Renal cortex interstitium (tissue), 15 donors: ENCODE measurements at places on chromosomes 12 and 14.
A peak's percentile ranks its signal among the peaks of the same experiment; 100 is the strongest.

DNA sequence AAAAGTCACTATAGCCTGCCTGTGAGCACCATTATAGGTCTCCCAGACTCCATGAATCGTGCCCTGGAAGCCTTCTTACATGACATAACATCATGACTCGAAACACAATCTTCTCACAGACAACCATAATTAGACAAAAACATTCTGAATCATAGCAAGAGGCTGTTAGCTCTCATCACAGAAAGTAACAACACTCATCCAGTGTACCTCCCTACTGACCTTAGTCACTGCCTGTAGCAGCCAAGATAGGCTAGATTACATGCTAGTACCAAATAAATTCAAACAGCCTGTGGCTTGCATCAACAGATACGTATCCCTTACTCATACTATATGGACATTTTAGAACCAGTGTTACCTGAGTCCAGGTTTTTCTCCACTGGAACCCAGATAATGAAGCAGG is 663.8 kb upstream of the FOXG1 start:
- no peak for DNase-seq

- no peak for DNase-seq
Observed at GRCh38 chr12:4274396-4275015, 944 bp downstream of the CCND2 start.

DNA sequence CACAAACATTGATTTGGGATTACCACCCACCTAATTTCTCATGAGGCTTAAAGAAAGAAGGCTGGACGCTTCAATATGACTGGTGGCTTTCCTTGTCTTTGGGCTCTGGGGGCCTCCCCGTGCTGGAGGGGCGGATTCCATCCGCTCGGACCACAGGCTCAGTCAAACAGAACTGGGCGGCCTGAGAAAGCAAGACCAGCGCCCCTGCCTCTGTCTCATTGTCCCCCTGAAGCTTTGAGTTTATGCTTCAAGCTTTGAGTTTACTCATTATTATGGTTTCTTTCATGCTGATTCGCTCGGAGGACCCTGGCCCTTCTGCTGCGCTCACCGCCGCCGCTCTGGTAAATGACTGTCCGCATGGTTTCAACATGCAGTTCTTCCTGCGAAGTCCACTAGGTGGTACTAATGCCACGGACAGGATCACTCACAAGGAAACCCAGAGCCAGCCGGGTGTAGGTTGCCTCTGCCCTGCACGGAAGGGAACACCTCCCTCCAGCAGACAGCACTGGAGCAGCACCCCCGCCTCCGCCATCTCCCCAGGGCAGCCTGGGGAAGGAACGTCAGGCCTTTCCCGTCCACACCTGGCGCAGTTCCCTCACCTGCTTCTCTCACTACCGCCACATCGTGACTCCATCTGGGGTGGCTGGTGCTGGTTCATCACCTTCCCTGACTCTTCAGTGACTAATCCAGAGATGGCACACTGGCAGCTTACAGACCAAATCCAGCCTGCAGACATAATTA is 13.2 kb upstream of the TIGAR start:
- peak; percentile 70 for DNase-seq

- DNase-seq: no peak
Observed at GRCh38 chr12:117498880-117499279, 137.5 kb upstream of the NOS1 start.

- DNase-seq: no peak
Observed at GRCh38 chr12:31768046-31768445, 39.2 kb upstream of the AMN1 start.

- no peak for DNase-seq
Observed at GRCh38 chr14:69535230-69535848, 39.3 kb downstream of the CCDC177 start.

GRCh38 chr12:53097564-53098353 is at the start of gene IGFBP6:
TSS of gene IGFBP6 (plus strand) at chr12:53097667. CDS start at chr12:53097718, 51 bp downstream.
- no peak for DNase-seq

- no peak for DNase-seq
Observed at GRCh38 chr12:52969828-52970569, 21.1 kb downstream of the KRT18 start.

GRCh38 chr12:2057041-2057794 is 4.4 kb downstream of the CACNA1C start:
- DNase-seq: no peak

DNA sequence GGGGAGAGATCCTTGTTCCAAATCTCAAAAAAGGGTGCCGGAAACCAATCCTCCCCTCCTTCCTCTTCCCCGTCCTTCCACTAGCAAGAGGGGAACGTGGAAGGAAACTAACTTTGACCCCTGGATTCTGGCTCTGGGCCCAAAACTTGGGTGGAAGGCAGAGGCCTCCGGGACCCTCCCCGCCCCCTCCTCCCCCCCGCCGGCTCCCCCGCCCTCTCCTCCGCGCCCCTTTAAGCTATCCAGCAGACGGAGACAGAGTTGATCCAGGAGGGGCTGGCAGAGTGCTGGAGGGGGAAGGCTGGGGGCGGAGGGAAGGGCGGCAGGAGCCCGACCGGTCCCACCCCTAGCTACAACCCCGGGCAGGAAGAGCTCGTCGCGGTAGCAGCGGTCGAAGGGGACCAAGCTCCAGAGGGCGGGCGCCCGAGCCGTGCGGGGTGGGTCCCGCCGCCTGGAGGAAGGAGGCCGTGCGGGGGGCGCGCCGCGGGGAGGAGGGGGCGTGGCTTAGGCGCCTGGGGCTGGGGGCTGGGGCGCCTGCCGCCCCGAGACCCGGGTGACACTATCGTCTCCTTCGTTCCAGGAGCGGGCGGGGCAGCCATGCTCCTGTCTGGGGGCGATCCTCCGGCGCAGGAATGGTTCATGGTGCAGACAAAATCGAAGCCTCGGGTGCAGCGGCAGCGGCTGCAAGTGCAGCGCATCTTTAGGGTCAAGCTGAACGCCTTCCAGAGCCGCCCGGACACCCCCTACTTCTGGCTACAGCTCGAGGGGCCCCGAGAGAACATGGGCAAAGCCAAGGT is at the start of gene NYNRIN:
TSS of gene NYNRIN (plus strand) at position 351 of the 794 bp plus-strand sequence. CDS start at position 595, 244 bp downstream.
- DNase-seq: peak; percentile 68

- no peak for DNase-seq
Observed at GRCh38 chr12:325906-326305, 63.2 kb downstream of the KDM5A start.

GRCh38 chr14:51538973-51539372 is 112.7 kb upstream of the FRMD6 start:
- no peak for DNase-seq

GRCh38 chr12:42118136-42118879 is 26.4 kb downstream of the GXYLT1 start:
- no peak for DNase-seq

- DNase-seq: peak; percentile 33
Observed at GRCh38 chr12:88931598-88931997, 351.3 kb upstream of the KITLG start.

GRCh38 chr12:120496413-120497340 is 764 bp downstream of the DYNLL1 start:
- no peak for DNase-seq

DNA sequence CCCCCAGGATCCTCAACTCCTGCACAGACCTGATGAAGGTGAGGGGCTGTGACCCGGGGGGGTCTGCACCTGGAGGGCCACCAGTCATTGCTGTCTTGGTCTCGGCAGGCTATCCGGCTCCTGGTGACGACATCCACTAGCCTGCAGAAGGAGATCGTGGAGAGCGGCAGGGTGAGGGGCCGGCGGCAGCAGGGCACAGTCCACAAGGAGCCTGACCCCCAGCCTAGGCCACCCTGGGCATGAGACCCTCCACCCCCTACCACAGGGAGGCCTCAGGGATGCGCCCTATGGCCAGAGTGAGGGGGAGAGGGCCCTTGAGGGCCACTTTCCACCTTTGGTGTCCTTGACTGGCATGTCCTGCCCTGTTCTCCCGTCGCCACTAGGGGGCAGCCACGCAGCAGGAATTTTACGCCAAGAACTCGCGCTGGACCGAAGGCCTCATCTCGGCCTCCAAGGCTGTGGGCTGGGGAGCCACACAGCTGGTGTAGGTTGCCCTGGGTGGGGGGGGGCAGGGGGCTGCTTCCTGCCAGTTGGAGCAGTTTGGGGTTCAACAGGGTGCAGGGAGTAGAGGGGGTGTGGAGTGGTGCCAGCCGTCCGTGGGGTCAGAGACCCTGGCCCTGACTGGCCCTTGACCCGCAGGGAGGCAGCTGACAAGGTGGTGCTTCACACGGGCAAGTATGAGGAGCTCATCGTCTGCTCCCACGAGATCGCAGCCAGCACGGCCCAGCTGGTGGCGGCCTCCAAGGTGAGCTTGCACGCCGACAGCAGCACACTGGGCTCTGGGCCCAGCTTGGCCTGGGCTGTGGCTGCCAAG is 25.0 kb downstream of the HIP1R start:
- DNase-seq: no peak

DNA sequence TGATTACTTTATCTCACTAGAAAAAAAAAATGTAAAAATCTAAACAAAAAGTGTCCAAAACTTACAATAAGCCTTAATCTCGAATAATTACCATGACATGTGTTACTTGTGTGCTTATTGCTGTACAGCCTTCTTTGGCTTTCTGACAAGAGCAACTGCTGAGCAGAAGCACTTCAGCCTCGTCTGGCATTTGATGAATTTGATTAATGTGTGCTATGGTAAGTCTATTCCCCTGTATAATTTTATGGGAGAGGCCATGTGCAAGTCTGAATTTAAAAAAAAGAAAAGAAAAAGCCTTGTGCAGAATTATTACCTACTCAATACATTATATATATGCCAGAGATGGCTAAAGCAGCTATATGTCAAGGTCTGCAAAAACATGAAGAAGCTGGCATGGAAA is 113.9 kb downstream of the AEBP2 start:
- no peak for DNase-seq

DNA sequence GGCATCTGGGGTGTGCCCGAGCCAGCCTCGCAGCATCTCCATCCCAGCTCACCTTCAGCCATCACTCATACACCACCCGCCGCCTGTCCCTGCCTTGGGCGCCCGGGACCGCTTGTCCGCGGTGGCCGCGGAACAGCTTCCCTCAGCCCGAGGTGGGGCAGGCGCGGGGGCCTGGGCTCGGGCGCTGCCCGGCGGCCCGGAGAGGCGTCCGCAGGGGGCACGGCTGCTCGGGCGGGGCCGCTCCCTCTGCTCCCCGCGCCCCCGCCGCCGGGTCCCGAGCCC is 430 bp downstream of the SLC41A2 start:
- DNase-seq: no peak

GRCh38 chr12:94498073-94498472 is 38.4 kb upstream of the CEP83 start:
- no peak for DNase-seq

GRCh38 chr14:54776361-54777001 is 126.1 kb downstream of the GCH1 start:
- DNase-seq: no peak

DNA sequence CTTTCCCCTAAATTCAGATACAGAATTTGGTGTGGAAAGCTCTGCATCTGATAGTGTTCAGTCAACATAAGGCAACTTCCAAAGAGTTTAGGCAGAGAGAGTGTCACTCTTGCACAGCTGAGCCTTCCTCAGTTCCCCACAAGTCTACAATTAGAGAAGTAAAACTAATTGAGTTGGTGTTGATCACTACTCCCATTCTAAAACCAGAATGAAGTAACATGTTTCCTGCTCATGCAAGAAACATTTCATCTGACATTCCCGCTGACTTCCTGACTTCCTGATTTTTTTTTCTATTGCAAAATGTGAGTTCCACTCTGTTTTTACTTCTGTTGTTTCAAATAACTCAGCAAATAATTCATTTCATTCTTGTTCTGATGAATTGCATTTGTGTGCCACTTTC is 271.0 kb downstream of the ALG10B start:
- no peak for DNase-seq

DNA sequence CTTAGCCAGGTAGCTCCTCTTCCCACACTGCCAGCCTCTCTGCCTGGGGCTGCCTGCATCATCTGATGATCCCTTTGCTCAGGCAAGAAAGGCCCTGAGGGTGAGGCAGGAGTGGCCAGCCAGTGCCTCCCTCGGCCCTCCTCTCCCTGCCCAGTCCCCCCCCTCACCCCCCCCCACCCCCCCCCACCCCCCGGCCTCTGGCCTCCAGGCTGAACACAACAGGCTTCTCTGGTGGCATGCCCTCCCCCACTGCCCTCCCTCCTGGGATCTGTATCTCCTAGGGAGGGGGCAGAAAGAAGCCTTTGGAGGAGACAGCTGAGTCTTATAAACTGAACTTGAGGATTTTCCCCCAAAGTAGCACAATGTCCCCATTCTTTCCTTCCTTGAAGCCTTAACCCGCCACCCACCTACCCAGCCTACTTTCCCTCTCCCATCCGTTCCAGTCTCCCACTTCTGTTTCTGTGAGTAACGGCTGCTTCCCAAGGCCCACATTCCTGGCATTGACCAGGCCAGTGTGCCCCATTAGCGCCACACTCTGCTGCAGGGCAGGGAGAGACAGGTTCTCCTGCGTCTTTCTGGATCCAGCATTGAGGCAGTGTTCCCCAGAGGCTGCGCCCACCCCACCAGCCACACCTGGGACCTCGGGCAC is 82.1 kb downstream of the B4GALNT3 start:
- DNase-seq: peak; percentile 24

- DNase-seq: peak; percentile 22
Observed at GRCh38 chr12:107027636-107028053, 40.7 kb upstream of the MTERF2 start.

DNA sequence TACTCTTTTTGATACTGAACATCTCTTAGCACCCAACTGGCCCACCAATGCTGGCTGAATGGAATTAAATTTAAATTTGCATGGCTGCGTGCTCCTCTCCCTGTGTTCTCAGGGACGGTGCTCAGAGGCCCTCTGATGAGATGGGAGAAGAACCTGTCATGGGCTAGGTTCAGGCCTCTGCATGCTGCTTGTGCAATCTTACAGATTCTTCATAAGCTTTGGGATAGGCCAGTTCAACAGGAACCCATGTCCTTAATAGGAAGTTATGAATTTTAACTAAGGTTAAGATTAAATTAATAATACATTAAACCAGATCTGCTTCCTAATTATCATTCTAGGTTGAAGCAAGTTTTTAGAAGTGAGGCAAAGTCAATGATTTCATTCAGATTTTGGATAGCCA is 119.7 kb upstream of the LRIG3 start:
- no peak for DNase-seq

- no peak for DNase-seq
Observed at GRCh38 chr12:39122562-39123204, 217.3 kb upstream of the CPNE8 start.

GRCh38 chr12:56143217-56143616 is 9.2 kb upstream of the MYL6B start:
- DNase-seq: no peak
